ENCODE measurements at places on chromosomes 16 and 17. TPM values are rescaled to one million over a fixed set of nuclear protein-coding genes. Genes with fewer than 3 reads are reported as not detected.
A peak's percentile ranks its signal among the peaks of the same experiment; 100 is the strongest.

DNA sequence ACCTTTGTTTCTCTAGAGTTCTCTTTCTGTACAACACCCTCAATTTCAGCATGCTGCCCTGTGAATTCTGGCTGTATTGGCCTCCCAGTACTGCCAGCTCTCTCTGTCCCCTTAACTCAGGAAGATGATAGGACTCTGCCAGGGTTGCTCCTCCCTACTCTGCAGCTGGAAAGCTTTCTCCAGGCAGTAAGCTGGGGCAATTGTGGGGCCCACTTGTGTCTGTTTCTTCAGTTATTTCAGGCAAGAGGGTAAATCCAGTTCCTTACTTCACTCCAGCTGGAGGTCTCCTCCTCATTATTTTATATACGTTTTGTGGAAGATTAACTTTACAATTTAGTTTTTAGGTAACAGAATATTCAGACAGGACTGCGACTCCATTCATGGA is 9.9 kb downstream of the C17orf100 start:
- no peak for DNase-seq

DNA sequence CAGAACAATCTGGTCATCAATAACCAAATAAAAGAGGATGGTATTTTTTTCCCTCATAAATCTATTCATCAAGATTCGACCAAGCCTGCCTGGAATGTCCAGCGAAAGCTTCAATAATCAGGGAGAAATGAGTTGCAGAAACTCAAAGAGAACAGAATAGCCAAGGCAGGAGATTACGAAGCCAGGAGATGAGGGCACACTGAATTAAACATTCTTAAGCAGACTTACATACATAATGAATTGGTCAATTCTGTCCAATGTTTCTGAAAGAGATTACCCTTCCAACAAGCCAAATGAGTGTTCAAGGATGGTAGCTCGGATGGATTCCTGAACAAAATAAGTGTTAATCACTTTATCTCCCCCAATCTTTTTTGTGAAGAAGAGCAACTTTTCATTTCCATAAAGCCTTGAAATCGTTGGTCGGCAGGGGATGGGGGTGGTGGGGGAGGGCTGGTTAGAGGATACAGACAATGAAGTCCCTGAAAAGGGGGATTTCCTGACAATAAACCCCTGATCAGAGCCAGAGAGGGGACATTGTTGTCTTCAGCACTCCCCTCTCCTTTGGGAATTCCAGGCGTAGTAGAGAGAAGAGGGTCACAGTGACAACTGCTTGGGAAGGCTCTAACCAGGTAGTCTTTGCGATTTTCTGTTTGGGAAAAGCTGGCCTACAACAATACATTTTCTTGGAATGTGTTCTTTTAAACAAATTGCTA is 20.7 kb downstream of the TOX3 start:
- DNase-seq: no peak

TBC1D3 gene
- total RNA-seq: not detected

SPATA32 gene
- not detected for total RNA-seq

DNA sequence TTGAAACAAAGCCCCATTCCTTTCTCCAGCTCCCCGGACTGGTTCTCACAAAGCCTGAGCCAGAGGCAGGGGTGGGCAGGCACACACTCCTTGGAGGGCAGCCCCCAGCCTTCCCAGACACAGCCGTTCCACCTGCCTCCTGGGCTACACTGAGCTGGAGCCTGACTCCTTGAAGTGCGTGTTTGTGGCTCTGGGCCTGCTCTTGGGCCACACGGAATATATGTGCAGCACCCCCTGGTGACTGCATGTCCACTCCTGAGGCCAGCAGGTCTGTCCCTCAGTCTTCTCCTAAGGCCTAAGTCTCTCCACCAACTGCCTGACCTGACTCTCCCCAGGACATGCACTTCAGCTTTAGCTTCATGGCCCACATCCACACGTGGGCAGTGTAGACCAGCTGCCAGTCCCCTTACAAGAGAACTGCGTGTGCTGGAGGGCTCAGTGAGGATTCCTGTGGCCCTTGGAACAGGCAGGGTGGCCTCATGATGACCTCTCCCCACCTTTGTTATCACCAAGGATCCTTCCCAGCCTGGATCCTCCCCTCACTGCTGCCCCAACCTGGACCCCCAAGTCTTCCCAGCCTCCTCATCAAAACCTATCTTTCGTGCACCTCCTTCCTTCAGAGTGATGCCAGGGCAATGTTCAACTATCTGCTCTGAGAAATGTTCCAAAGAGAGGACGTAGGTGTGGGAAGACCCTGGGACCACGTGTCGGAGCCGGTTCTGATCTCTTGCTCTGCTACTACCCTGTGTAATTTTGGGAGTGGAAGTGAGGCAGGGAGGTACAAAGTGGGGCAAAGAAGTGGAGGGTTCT is 12.4 kb upstream of the SLC6A2 start:
- no peak for DNase-seq

ZFPM1 gene
- total RNA-seq: 7.0 TPM

DNA sequence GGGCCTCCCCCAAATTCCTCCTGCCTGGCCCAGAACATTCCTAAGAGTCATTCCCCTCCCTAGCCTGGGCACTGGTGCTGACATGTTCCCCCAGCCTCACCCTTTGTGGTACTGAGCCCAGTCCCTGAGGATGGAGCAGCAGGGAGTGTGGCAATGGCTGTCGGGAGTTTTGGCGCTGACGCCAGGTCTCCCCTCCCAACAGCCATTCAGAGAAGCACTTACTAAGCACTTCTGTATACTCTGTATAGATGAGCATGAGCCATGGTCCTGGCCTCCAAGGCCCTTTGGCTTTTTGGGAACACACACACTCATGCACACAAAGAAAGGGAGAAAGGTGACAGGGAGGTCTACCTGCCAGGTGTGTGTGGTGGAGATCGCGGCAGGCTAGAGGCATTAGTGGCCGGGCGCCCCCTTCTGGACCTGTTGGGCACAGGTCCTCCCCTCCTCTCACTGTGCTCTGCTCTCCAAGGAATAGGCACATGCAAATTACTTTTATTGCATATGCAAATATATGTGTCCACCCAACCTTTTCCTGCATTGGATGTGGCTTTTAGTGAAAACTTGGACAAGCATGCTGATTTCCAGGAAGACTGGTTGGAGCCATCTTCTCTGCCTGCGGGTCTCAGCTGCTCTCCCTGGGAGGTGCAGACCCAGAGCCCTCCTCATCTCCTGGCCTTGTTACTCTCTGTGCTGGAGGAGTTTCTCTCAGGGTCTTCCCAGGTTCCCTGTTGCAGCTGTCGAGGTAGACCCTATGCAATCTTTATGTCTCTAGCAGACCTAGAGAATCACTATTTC is 17.4 kb upstream of the C17orf107 start:
- DNase-seq: peak; percentile 61

GRCh38 chr16:35306915-35307314 is 1847.5 kb downstream of the TP53TG3F start:
- DNase-seq: no peak

KRTAP17-1 gene
- not detected for total RNA-seq

GRCh38 chr16:3113765-3114479 is 1.5 kb downstream of the ZNF205 start:
- DNase-seq: no peak

HOXB2 gene
- total RNA-seq: 6.1 TPM

SBK1 gene
- total RNA-seq: 1.3 TPM

TMEM92 gene
- 0.65 TPM for total RNA-seq

FAM117A gene
- 5.3 TPM for total RNA-seq

DNA sequence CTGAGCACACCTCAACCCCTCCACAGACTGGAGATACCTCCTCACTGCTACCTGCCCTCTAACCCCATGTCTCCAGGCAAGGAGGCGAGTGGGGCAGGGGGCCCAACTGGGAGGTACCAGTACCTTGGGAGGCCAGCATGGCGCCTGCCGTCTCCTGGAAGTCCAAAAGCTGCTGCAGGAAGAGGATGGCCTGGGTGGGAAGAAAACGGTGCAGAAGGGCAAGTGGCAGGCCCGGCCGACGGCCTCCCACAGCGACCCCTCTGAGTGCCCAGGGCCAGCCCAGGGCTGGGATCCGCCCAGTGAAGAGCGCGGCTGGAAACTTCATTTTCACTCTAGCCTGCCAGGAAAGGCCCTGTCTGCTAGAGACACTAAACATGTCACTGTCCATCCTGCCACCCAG is 8.5 kb downstream of the ZACN start:
- no peak for DNase-seq

Data from left cardiac atrium (tissue), 4 donors.